ENCODE measurements at places on chromosomes 5 and 9.

- DNase-seq = no peak
Observed at GRCh38 chr9:137783521-137783920, 94.1 kb upstream of the CACNA1B start.

GRCh38 chr5:164518741-164519080, 1013.3 kb downstream of the MAT2B start:
- no peak for DNase-seq

- no peak for DNase-seq
Observed at GRCh38 chr5:106907979-106908378, 762.8 kb downstream of the EFNA5 start.

GRCh38 chr9:125446561-125447094, 185.0 kb downstream of the GAPVD1 start:
- DNase-seq = no peak

GRCh38 chr5:143436871-143437270, 33.4 kb upstream of the NR3C1 start:
- no peak for DNase-seq

DNA sequence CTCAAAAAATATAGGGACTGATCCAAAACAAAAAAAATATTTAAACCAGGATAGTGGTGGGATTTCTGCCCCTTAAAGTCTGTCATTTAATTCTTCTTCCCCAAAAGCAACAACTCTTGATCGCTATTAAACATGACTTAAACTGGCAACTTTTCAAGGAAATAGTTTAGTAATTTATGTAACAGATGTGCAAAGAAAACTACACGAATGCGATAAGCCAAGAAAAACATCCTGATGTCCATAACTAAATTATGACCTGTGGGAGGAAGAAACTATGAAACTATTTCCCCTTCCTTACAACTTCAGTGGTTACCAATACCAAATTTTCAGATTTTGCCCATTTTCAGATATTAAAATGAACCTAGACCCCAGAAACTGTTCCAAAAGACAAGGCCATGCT, 31.5 kb downstream of the CLINT1 start:
- no peak for DNase-seq

DNA sequence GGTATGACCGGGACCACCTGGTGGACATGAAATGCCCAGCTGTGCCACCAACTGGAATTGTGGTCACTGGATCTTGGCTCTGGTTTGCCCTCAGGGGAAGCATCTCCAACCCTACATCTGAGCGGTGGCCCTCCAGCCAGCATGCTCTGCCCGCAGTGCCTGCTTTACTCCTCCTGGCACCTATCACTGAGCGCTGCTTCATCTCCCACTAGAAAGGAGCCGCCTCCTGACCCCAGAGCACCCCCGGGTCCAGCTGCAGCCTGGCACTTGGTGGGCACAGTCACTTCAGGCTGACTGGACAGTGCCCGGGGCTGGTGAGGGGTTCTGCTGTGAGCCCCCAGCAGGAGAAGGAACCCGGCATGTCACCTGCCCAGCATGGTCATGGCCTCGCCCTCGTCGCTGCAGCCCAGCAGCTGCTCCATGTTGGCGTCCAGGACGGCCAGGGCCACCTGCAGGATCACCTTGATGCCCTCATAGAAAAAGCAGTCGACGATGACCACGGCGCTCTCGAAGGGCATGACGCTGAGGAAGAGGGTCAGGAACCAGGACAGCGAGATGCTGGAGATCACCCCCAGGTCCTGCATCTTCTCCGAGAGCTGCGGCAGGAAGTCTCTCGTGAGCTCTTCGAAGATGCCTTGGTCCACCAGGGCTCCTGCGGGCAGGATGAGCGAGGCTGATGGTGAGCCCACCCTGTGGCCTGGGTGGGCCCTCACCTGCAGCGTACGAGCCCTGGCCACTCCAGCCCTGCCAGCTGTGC, 16.1 kb upstream of the MRNIP start:
- no peak for DNase-seq

DNA sequence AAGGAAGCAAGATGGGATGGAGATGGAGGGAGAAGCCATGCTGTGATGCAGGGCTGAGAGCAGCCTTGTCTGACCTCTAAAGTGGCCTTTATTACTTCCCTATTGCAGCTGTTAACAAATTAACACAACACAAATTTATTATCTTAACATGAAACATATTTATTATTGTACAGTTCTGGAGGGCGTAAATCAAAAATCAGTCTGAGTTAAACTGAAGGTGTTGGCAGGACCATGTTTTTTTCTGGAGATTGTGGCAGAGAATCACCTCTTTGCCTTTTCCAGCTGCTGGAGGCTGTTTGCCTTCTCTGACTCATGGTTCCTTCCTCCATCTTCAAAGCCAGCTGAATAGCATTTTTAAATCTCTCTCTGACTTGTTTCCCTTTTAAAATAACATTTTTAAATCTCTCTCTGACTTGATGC, 7.2 kb upstream of the MCC start:
- no peak for DNase-seq

Measured in NCI-H2081 treated with DMSO at 0.1 percent for 48 hours (cell line).